ENCODE measurements at places on chromosomes 2 and 18.

DNA sequence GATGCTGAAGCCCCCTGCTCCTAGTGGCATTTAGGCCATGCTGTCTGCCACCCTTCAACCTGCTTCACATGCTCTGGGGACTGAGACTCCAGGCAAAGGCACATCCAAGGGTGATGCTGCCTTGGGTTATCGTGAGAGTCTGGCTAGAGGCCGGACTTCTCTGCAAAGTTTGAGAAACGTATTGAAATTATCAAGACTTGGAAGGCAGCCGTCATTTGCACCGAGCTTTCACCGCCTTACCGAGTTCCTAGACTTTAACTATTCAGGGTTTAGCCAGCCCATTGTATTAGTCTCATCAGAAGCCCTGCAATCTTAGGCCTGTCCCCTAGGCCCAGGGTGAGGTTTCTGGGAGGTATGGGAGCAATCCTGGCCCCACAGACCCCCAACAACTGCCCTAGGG, 34.0 kb downstream of the RDH14 start:
- DNase-seq, result no peak

- DNase-seq, result no peak
Measured at GRCh38 chr2:67290451-67291290, 106.5 kb upstream of the ETAA1 start.

DNA sequence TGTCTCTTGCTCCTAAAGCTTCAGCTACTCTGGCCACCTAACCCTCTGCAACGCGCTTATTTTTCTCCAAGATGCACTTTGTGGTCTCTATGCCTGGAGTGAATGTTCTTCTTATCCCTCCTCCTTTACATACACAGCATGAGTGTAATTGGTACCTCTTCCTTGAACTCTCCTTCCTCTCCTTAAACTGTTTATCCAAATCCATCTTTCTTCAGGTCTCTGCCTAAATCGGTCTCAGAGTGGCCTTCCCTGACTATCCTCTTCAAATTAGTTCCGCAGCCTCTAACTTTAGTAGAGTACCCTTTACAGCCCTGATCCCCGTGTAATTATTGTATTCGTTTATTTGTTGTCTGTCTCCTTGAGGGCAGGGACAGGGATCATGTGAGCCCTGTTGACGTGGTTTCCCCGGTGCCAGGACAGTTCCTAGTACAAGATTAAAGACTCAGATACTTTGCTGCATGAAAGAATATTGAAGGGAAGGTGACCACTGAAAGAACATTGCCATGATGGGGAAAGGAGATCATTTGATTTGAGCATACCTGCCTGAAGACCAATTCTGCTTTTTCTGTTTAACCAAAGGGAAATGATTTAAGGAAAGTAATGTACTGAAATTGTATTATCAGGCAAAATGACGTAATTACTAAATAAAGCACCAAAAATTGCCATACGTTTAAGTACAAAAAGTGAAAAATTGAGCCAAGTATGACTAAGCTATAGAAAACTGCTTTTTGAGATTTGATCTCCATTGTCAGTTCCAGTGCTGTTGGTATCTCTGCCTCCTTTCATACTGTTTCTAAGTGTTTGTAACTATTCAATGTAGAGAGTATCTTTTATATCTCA, 1.2 kb downstream of the CNOT9 start:
- no peak for DNase-seq

DNA sequence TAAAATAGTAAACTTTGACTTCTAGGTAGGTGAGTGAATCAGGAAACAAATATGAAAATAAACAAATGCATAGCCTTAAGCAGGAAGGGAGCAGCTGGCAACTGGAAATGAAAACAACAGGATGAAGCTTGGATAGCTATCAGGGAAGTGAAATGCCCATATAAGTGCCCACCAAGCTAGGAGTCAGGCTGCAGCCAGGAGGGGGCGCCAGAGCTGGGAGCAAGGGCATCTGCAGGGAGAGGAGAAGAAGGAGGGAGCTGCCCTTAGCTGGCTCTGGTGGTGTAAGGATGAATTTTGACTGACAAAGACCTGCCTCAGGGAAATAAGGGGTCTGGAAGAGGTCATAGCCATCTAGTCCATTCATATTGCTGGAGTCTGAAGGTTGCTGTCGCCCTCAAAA, 298.3 kb downstream of the TDRD15 start:
- DNase-seq, result no peak

DNA sequence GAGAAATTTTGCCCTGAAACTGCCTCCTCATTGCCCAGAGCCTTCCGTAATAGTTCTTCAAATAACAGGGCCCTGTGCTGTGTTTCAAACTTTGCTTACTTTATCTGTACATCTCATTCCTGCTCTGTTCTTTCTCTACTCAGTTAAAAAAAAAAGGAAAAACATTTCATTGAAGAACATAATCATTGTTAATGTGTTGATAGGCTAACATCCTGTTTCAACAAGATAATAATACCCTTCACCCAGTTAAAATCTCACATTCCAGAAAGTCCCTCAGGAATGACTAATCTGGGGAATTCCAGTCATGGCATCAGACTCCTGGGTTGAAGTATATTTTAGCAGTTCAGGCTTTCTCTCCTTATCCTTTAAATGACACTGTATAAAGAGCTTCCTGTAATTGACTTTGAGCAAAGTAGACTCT, 45.6 kb upstream of the ITGAV start:
- no peak for DNase-seq

- no peak for DNase-seq
Measured at GRCh38 chr2:236400594-236401360, 136.6 kb upstream of the ASB18 start.

- DNase-seq, result no peak
Measured at GRCh38 chr2:48510329-48510728, 19.6 kb upstream of the STON1 start.

All from omental fat pad (tissue), 4 donors.